ENCODE measurements at places on chromosomes 7 and 10.

GRCh38 chr10:103168438-103168837, 24.6 kb downstream of the NT5C2 start:
- DNase-seq: no peak

GRCh38 chr7:125061-125475, 67.3 kb upstream of the FAM20C start:
- no peak for DNase-seq

DNA sequence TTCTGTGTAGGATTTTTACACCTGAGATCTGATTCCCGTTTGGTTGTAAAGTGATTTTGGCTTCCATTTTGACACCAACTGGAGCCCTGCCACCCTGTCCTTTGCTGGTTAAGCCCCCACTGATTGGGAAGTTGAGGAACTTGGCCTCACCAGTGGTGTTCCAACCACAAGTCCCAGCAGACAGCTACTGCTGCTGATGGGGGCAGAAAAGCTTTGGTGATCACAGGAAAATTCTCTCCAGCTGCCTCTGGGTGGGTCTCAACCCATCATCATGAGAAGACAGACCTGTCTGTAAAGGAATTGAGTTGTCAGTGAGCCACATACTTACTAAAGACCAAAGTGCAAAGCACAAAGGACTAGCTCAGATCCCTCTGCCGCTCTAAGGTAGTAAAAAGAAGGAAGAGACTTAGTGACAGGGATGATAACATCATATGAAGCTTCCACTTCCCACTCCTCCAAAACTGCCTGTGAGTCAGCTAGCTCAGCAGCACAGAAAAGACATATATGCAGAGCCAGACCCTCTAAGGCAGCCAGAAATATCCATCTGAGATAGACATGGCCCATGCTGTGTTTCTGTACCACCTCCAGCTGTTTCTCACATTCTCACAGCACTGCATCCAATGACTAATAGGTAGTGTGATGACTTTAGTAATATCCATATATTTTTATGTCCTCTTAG, 22.4 kb upstream of the LRRC17 start:
- no peak for DNase-seq

- no peak for DNase-seq
These were observed 307.2 kb downstream of the SNX13 start for GRCh38 chr7:17633067-17633466.

- DNase-seq: no peak
These were observed 351.5 kb upstream of the AUTS2 start for GRCh38 chr7:69246758-69247157.

DNA sequence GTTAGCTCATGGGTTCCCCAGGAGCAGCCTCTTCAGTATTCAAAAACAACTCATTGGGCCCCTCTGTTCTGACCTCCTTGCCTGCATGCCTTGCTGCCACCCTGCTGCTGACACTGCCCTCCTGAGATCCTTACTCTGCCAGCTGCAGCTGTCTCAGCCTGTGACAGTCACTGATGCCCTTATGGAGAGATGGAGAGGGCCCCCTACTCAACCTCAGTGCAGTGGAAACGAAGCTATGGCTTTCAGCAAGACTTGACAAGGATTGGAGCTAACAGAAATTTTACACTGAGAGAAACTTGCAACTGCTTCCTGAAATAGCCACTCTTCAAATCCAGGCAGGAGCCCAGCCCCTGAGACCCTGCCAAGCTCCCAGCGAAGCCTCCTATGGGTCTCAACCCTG, 678.3 kb upstream of the C7orf33 start:
- DNase-seq: no peak

GRCh38 chr10:126278851-126279250, 109.4 kb downstream of the ADAM12 start:
- no peak for DNase-seq

DNA sequence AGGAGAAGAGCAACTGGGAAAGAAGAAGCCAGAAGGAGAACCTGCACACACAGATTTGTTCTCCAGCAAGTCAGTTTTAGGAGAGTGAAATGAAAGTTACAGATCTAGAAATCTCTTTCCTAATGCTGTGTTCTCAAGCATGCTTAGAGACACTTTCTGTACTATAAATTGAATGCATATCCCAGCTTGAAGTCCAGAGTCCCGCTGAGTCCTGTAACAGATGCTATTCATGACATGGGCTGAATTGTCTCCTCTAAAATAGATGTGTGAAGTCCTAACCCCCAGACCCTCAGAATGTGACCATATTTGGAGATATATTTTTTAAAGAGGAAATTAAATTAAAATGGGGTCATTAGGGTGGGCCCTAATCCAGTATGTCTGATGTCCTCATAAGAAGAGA, 46.9 kb upstream of the GJD4 start:
- no peak for DNase-seq

- DNase-seq: no peak
These were observed 144.4 kb downstream of the TES start for GRCh38 chr7:116354546-116355423.

DNA sequence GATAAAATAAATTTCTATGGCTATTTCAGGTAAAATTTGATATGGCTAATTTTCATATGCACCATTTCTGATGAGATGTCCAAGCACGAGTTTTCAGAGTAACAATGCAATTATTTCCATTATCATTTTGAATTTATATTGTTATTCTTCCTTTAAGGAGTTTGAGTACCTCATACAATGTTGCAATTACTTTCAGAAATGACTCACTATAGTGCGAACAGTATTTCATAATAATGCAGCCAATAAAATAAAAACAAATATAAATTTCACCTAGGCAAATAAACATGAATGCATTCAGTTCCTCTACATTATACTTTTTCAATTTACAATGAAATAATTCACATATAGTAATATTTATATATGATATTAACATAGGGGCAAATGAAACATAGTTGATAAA, 78.8 kb upstream of the LRRN3 start:
- no peak for DNase-seq

DNA sequence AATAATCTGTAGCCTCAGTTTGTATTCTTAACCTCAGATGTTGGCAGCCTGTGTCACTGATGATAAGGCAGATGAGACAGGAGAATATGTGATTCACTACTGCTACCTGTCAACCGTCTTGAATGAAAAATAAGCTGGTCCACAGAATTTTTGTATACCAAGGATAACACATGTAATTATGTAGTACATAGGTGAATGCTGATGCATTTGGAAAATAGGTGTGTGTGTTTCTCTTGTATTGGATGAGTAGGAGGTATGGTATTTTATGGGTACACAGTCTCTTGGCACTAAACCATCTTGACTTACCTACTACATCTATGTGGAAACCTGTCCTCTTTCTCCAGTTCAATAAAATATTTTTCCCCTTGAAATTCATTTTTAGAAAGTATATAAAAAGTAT, 20.7 kb upstream of the ZRANB1 start:
- DNase-seq: no peak

DNA sequence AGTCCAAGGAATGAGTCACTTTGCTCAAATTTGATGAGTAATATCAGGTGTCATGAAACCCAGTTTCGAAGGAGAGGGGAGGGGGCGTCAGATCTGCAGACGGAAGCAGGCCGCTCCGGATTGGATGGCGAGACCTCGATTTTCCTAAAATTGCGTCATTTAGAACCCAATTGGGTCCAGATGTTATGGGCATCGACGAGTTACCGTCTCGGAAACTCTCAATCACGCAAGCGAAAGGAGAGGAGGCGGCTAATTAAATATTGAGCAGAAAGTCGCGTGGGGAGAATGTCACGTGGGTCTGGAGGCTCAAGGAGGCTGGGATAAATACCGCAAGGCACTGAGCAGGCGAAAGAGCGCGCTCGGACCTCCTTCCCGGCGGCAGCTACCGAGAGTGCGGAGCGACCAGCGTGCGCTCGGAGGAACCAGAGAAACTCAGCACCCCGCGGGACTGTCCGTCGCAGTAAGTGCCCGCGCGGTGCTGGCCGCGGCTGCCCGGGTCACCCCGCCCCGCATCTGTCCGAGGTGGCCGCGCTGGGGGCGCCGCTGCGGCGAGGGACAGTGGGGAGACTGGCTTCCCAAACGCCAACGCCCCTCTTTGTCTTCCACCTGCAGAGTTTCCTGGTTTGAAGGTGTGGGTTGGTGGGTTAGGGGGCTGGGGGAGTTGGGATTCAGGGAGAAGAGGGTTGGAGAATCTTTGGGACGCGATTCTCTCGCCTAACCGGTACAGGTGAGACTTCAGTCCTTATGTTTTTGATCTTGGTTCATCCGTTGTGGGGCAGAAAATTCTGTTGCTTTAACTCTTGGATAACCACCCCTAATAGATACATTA, at the start of gene TAC1:
Gene TAC1, plus strand, starts transcription at position 351 of the 829 bp plus-strand sequence. CDS start 527 bp downstream, outside the sequence.
- no peak for DNase-seq

- no peak for DNase-seq
These were observed 100.3 kb downstream of the HGF start for GRCh38 chr7:81669476-81670105.

- no peak for DNase-seq
These were observed 15.2 kb downstream of the WDR91 start for GRCh38 chr7:135195968-135196629.

DNA sequence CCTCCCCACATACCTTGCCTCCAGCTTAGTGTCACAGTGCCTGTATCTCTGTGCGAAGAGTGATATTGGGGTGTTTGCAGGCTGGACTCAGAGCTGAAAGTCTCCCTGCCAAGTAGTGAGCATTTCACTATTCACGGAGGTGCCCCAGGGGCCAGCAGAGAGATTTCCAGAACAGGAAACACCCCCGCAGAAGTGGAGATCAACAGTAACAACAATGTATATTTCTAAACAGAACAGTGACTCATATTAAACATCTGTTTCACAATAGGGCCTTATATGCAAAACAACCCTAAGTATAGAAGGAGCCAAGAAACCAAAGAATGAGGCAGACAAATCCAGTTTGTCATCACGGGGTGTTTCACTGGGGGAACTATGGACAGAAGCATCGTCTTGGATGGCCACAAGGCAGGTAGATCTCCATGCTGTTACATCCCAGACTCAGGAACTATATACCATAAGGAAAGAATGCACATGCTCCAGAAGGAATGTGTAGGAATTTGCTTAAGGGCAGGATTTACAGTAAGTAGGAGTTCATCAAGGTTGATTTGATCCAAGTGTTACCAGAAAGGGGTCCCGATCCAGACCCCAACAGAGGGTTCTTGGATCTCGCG, 29.3 kb upstream of the CCL24 start:
- no peak for DNase-seq

DNA sequence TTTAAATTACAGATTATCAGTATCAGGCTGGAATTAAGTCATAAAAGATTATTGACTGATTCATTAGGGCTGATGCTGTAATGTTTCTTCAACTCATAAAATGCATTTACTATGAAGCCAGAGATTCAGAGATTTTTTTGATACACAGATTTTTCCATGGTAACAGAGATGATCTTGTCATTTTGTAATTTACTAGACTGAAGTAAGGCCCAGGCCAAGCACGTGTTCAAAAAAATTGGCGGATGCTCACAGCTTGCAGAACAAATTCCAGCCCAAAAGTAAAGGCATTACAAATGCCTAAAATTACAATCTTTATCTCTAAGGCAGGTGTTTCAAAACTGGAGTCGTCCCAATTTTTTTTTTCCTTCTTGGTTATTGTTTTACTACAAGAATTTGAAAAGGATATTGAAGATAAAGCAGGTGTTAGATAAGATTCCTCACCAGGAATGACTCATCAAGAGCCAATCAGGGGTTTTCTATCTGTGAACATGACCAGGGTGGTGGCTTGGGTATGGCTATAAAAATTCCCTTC, 78.4 kb upstream of the MEOX2 start:
- no peak for DNase-seq

GRCh38 chr7:151427705-151428377, 12.1 kb downstream of the CRYGN start:
- no peak for DNase-seq

DNA sequence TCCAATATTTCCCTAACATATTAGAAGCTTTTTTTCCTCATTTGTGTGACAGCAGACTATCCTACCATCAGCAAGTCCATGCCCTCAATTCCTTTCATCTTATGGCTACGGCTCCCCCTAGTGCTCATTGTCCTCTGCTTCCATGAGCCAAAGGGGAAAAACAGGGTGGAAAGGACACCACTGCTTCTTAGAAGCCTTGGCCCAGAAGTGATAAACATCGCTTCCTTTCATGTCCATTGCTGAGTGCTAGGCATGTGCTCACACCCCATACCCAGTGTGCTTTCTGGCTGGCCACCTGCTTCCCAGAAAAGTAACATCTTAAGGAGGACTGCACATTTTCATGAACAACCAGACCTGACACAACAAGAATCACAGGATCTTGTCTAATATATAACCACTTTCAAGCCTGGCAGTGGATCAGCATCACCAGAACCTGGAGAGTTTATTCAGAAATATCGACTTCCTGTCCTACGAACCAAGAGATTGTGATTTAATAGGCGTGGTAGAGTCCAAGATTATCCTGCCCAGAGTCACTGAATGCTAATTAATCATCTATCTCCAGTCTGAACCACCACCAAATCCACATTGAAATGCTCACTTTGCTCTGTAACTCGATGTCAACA, 650.5 kb upstream of the SORCS1 start:
- no peak for DNase-seq

DNA sequence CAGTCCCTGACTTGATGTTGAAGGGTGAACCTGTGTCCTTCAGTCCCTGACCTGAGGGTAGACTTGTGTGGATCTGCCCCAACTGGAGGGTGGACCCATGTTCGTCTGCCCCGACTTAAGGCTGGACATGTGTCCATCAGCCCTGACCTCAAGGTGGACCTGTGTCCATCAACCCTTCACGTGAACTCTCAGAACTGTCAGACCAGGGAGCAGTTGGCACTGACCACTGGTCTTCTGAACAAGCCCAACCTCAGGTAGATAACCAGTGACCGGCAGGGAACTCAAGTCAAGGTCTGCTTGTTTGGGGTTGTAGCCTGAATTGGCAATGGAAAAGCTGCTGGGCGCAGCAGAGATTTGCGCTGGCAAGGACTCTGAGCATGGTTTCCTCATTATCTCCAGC, 96.5 kb downstream of the ADCY1 start:
- no peak for DNase-seq

Measured in activated CD8-positive, alpha-beta memory T cell treated with anti-CD3 and anti-CD28 coated beads for 1 hour (primary cell).